GM23338 (cell line): ENCODE measurements at places on chromosomes 16 and 17. TPM values are rescaled to one million over a fixed set of nuclear protein-coding genes. Genes with fewer than 3 reads are reported as not detected.

The TVP23C gene
- 23.2 and 31.7 TPM in 2 replicates for total RNA-seq

The MTSS2 gene
- total RNA-seq = 16.5 and 19.6 TPM in 2 replicates

The SOX9 gene
- total RNA-seq = 4.4 and 5.8 TPM in 2 replicates

The LITAFD gene
- not detected in 2 replicates for total RNA-seq

The NXN gene
- 90.4 and 105 TPM in 2 replicates for total RNA-seq

The IGFALS gene
- total RNA-seq = not detected in 2 replicates

The CCL11 gene
- total RNA-seq = not detected in 2 replicates

The HBA2 gene
- total RNA-seq = 1.9 TPM in 1 of 2 replicates, not detected in the other

The LDHD gene
- 7.7 and 10.6 TPM in 2 replicates for total RNA-seq

The LPO gene
- total RNA-seq = 0.35 and 0.62 TPM in 2 replicates

The OSGIN1 gene
- 0.89 and 1.6 TPM in 2 replicates for total RNA-seq

DNA sequence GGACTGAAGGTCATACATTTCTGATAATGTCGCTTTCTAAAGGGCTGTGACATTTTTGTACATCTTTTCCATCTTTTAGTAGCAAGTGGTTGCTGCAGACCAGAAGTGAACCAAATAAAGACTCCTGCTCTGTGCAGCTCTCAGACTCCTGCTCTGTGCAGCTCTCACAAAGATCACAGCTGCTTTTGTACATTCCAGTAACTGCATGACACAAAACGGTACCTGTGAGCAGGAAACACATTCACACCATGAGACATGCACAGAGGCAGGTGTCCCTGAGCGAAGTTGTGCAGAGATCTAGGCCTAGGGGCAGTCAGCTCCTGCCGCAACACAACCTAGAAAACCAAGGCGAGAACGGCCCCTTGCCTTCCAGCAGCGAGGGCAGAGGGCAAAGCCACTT lies 67.5 kb downstream of the KLHDC4 start:
- no peak for DNase-seq
- H3K36me3 ChIP-seq = no peaks in the 10 kb centered on the region; the same call in 1 of the 2 replicates
- H3K27me3 ChIP-seq = no peaks in the 10 kb centered on the region
- H3K4me1 ChIP-seq = no peaks in the 10 kb centered on the region

DNA sequence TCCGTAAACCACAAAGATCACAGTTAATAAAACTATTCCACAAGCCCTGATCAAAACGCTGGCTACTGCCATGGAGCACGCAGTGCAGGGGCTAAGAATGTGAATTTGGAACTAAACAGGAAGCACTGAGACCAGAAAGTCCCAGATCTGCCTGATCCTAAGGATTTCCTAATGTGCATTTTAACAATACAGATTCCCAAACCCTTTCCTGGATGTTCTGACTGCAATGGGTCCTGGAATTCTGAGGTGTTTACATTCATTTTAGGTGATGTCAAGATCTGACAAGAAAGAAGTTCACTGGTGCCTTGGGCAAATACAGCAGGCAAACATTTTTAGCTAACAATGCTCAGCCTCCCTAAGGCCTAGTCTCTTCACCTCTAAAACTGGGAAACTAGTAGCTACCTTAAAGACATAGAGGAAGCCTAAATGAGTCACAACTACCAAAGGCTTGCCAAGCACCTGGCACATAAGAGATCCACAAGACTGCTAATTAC lies 10.3 kb downstream of the NSMCE1 start:
- DNase-seq = no peak
- H3K36me3 ChIP-seq = no peaks in the 10 kb centered on the region
- peaks cover 5% of the 10 kb centered on the region; the same call in 1 of the 2 replicates for H3K4me1 ChIP-seq
- H3K4me3 ChIP-seq = no peak overlapping the region
- H3K27me3 ChIP-seq = no peaks in the 10 kb centered on the region

- no peak overlapping the region for H3K4me3 ChIP-seq
- peaks cover 4% of the 10 kb centered on the region; the same call in 1 of the 2 replicates for H3K4me1 ChIP-seq
- H3K27ac ChIP-seq = no peak overlapping the region
Observed at GRCh38 chr17:14815079-14815478, 450.0 kb downstream of the PMP22 start.

DNA sequence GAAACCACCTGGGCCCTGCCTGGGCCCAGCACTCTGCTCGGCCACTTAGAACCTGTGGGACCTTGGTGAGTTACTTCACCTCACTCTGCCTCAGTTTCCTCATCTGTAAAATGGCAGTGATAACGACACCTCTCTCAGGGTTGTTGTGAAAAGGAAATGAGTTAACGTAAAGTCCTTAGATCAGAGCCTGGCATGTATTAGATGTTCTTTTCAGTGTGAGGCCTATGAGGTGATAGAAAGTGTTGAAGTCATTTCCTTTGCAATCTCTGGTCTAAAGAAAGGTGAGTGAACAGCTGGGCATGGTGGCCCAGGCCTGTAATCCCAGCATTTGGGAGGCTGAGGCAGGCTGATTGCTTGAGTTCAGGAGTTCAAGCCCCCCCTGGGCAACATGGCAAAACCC lies 51.7 kb upstream of the LGALS9 start:
- DNase-seq = no peak
- no peak overlapping the region for H3K27ac ChIP-seq
- no peaks in the 10 kb centered on the region for H3K27me3 ChIP-seq
- no peaks in the 10 kb centered on the region for H3K36me3 ChIP-seq

- no peak overlapping the region for H3K27ac ChIP-seq
- no peaks in the 10 kb centered on the region for H3K4me1 ChIP-seq
- no peak for DNase-seq
- no peaks in the 10 kb centered on the region for H3K27me3 ChIP-seq
Observed at GRCh38 chr16:81616321-81617020, 162.6 kb upstream of the PLCG2 start.

DNA sequence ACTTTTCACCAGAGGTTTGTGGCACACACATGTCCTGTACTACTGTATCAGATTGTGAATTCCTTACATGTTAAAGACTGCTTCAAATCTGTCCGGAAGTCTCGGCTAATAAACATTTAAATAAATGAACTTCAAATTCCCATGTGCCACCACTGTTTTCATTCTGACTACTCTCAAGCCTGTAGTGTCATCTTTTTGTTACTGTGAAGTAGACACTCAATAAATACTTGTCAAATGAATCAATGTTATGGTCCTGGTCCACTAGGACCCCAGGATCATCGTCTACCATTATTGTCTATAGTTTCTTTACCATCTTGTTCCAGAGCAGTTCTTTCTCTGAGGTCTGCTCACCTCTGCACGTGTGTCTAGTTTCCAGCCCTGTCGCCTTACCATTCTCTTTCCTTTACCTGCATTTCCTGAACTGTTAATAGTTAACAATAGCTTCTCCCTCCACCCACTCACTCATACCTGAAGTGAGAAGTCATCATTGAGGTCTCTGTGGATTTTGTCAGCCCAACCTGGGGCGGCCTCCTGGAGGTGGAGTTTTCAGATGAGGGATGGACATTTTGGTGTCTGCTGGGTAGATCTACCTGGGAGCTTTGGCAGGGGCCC lies 333.0 kb downstream of the SEC14L1 start:
- peaks cover 76% of the 10 kb centered on the region for H3K4me1 ChIP-seq
- H3K36me3 ChIP-seq = no peaks in the 10 kb centered on the region; the same call in 1 of the 2 replicates
- H3K27me3 ChIP-seq = no peaks in the 10 kb centered on the region
- H3K27ac ChIP-seq = peak overlapping the region; percentile 96

DNA sequence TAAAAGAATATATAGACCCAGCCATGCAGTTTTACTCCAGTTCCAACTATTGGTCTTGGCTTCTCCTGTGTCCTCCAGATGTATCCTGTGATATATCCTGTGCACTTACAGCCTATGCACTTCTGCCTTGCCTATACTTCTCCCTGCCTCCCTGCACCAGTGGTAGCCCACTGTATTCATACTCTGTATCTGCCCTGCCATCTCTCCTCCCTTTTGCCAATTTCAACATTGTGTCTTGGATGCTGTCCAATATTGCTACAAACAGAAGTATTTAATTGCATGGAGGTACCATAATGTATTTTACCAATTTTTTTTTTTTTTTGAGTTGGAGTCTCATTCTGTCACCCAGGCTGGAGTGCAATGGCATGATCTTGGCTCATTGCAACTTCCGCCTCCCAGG lies 242.7 kb downstream of the HAPSTR1 start:
- no peak overlapping the region for H3K27ac ChIP-seq
- no peaks in the 10 kb centered on the region for H3K36me3 ChIP-seq
- no peak for DNase-seq
- no peak overlapping the region for H3K4me3 ChIP-seq

DNA sequence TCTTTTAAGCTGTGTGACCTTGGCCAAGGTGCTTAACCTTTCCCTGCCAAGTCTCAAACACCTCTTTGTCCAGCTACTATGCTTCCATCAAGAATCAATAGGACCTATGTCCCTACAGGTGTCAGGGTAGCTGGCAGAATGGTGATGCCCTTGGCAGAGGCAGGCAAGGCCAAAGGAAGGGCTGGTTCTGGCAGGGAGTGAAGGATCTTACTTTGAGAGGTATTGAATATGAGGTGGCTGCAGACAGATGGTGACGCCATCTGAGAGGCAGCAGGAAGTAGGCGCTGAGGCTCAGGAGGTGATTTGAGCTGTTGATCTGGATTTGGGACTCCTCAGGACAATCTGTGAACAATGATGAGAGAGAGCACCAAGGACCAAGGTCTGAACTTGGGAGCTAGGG lies 12.5 kb downstream of the ABCC3 start:
- no peak overlapping the region for H3K27ac ChIP-seq
- H3K36me3 ChIP-seq = no peaks in the 10 kb centered on the region
- H3K27me3 ChIP-seq = no peaks in the 10 kb centered on the region

- DNase-seq = peak; percentile 86
- no peaks in the 10 kb centered on the region for H3K36me3 ChIP-seq
- H3K27ac ChIP-seq = peak overlapping the region; percentile 85
- peaks cover 40% of the 10 kb centered on the region for H3K4me1 ChIP-seq
- peak overlapping the region; percentile 92 for H3K4me3 ChIP-seq
Observed at GRCh38 chr17:77451894-77452852, 311.4 kb downstream of the SEC14L1 start.

- H3K4me1 ChIP-seq = no peaks in the 10 kb centered on the region
- H3K27me3 ChIP-seq = no peaks in the 10 kb centered on the region
- H3K36me3 ChIP-seq = no peaks in the 10 kb centered on the region
- H3K27ac ChIP-seq = no peak overlapping the region
- H3K4me3 ChIP-seq = no peak overlapping the region
- no peak for DNase-seq
Observed at GRCh38 chr17:71071837-71072236, 902.5 kb downstream of the KCNJ2 start.

- H3K36me3 ChIP-seq = no peaks in the 10 kb centered on the region
- no peaks in the 10 kb centered on the region; the same call in 1 of the 2 replicates for H3K4me1 ChIP-seq
- no peak for DNase-seq
Observed at GRCh38 chr16:8585041-8585440, 5.3 kb downstream of the TMEM114 start.

DNA sequence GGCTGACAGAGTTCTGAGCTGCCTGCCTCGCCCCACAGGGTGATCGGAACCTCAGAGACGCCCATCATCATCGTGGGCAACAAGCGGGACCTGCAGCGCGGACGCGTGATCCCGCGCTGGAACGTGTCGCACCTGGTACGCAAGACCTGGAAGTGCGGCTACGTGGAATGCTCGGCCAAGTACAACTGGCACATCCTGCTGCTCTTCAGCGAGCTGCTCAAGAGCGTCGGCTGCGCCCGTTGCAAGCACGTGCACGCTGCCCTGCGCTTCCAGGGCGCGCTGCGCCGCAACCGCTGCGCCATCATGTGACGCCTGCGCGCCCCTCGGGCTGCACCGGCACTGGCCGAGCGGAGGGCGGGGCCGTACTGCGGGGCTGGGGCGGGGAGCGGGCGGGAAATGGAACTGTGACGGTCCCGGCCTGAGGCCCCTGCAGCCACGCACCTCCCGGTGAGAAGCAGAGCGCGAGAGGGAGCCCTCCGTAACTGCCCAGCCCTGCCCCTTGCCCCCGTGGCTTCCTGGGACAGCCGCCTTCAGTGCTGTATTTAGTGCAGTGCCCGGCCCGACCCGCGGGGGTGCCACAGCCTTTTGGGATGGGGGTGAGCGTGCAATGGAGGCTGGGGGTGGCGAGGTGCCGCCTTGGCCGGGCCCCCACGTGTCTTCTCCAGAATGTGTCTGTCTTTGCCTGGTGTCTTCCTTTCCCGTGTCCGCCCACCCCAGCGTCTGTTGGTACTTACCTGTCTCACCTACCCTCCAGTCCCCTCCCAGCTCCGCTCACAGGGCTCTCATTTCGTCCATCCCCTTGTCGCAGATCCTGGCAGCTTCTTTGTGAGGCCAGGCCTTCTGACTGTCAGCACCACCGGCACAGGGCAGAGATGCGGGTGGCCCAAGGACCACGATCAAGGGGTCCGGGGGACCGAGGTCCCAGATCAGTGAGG lies 9.8 kb downstream of the RASL10B start:
- no peak overlapping the region for H3K27ac ChIP-seq
- H3K4me1 ChIP-seq = peaks cover 4% of the 10 kb centered on the region; the same call in 1 of the 2 replicates

DNA sequence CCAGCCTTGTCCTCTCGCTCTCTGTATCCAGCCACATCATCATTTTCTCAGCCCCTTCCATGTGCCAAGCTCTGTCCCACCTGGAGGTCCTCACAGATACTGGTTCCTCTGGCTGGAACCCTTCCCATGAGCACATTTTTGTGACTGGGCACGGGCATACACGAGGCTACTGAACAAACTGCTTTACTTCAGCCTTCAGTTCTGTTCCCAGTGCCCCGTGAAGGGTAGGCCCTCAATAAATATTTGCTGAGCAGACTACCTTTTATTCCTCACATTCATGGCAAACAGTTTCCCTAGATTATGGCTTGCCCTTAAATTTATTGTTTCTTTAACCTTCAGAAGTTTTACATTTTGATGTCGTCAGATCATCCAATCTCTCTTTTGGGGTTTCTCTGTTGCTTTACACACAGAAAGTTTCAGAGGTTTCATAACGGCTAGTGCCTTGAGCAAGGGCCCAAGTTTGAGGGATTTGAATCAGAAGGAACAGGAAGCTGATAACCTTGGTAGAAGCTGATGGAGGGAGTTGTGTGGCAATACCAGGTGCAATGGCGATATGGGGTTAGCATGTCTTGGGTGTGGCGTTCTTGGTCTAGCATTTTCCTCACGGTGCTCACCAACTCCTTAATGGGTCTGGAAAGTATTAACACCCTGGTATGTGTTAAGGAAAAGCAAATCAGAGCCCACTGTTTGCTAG lies 27.8 kb downstream of the TMEM92 start:
- no peak for DNase-seq
- no peaks in the 10 kb centered on the region for H3K4me1 ChIP-seq
- H3K36me3 ChIP-seq = no peaks in the 10 kb centered on the region
- H3K4me3 ChIP-seq = no peak overlapping the region
